Fibroblast of lung (primary cell): ENCODE measurements at places on chromosomes 2 and 18.

GRCh38 chr2:22382479-22383169 is 1002.4 kb upstream of the KLHL29 start:
- no peak for DNase-seq

DNA sequence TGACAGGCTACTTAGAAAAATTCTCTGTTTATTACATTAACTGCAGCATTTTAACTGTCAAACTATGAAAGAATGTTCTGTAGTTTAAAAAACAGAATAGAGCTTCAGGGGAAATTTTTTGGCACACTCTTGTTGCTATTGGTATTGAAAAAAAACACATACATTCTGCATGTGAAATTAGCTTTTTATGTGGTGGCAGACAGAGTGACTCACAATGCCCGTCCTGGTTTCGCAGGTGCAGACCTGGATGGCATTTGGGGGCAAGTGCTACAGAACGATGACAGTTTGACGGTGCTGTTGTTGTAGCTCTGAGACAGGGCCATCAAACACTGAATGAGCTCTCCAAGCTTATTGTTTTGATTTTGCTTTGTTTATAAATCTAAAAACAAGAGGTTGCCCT is 105.0 kb upstream of the MAP3K20 start:
- DNase-seq = no peak

- DNase-seq = no peak
These were observed 66.6 kb downstream of the CNTNAP5 start for GRCh38 chr2:124091721-124092120.

- no peak for DNase-seq
These were observed 108.8 kb downstream of the ACKR3 start for GRCh38 chr2:236678307-236678975.

DNA sequence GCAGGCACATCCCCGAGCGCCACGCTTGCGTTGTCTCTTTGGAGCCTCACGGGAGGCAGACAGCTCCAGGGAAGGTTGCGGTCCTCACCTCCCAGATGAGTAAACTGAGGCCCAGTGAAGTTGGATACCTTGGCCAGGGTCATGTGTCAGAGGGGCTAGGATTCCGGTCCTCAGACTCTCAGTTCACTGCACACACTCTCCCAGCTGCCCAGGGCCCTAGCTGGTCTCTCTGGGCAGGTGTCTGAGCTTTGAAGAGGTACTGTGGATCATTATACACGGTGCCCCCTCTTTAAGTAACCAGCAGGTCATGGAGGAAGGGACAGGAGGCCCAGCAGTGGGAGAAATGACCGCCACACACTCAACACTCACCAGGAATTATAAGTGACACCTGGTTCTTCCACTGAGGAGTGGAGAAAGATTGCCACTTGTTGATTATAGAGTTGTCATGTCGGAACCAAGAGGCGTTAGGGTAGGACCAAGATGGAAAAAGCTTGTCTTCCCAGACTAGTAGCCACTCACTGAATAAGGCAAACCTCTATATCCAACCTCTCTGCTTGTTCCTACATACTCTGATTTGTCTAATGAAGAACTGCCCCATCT is 588 bp downstream of the TMEM214 start:
- DNase-seq = no peak

- DNase-seq = no peak
These were observed 102.7 kb downstream of the MAP2 start for GRCh38 chr2:209526561-209526960.

GRCh38 chr2:241334813-241335212 is 19.1 kb downstream of the SEPTIN2 start:
- no peak for DNase-seq

GRCh38 chr2:238169048-238169707 is 10.4 kb downstream of the ERFE start:
- DNase-seq = peak; percentile 98

DNA sequence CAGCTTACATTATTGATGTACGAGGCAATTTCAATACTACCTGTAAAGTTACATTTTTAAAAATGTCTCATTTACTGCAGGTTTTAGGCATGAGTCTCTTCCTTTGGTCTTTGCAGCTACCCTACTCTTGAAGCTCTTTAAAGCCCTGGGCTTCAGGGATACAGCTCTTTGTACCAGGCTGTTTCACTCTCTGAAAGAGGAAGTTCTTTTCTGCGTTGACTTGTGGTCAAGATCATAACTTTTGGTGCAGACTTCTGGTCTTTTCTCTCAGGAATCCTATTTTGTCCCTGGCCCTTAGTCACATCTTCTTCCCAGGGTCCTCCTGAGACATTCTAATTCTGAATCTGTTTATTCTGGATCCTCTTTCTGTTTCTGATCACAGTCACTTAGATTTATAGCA is 16.6 kb upstream of the HRH4 start:
- no peak for DNase-seq

- DNase-seq = no peak
These were observed 102.6 kb upstream of the DAPL1 start for GRCh38 chr2:158692372-158693103.

GRCh38 chr2:181231151-181231550 is 226.0 kb upstream of the ITGA4 start:
- no peak for DNase-seq

GRCh38 chr2:32922501-32922900 is 24.3 kb upstream of the LTBP1 start:
- DNase-seq = no peak

DNA sequence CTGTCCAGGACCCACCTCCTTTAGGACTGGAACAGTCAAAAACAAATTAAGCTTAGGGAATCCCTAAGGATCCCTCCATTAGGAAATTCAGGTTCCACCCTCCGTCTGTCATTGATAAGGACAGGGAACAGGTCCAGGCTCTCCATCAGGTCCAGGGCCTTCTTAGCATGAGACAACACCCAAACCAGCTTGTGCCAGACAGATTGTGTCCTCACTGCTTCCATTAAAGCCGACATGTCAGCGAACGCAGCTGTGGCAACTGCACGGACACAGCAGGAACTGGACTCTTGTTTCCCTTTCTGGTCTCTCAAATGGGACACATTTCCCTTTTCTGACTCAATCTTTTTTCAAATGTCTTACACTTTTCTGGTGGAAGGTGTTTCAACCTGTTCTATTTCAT is 81.4 kb downstream of the BCL11A start:
- DNase-seq = no peak

GRCh38 chr2:229869226-229869625 is 52.6 kb downstream of the TRIP12 start:
- DNase-seq = no peak

GRCh38 chr18:2897448-2898185 is 50.8 kb downstream of the EMILIN2 start:
- DNase-seq = no peak

GRCh38 chr18:59454909-59455727 is 96.1 kb upstream of the LMAN1 start:
- no peak for DNase-seq

DNA sequence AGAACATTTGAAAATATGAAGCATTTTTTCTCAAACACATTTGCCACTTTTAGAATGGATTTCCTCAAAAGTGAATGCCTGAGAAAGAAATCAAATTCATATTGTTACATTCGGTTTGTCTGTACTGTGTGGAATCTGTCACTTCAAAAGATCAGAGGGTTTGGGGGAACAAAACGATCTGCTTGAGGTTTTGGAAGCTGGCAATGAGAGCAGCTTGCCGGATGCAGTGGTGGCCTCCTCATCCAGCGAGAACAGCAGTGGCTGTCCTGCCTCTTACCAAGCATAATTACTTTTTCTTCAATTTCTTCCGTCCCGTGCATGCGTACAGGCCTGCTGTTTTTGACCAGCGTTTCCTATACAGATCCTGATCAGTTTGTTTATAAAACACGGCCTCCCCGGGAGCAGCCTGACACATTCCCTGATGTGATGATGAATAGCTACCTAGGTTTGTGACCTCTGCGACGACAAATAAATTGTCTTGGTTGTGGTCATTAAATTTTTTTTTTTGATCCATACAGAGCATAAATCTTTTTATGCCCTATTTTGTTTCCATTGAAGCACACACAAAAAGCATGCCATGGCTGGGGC is 45.2 kb downstream of the ITGA6 start:
- DNase-seq = no peak

DNA sequence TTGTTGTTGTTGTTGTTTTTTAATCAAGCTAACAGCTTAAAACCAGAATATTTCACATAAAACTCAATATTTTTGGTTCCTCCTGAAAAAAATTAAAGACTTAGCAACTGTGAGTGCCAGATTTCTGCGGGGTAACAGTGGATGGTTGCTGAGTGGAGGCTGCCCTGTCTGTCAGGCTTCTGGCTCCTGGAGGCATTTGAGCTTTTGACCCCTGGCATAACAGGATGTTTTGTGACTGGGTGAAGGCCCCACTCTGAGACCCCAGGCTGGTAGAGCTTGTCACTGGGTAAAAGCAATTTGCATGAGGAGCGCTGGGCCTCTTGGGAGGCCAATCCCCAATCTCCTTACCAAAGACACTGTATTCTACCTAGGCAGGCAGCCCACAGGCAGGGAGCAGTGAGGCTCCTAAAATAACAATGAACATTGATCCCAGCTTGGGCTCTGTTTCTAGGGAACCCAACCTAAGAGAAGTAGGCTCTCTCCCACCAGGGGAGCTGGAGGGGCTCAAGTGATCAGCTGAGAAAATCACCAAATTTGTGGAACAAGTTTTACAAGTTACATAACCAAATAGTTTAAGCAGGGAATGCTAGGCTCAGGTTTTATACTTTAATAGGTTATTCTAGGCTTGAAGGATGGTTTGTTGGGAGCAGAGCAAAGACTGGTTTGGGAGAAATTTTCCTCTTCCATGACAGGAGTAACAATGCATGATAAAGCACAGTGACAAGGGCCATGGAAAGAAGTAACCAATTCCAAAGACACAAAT is 5.9 kb upstream of the SPRED2 start:
- DNase-seq = no peak

DNA sequence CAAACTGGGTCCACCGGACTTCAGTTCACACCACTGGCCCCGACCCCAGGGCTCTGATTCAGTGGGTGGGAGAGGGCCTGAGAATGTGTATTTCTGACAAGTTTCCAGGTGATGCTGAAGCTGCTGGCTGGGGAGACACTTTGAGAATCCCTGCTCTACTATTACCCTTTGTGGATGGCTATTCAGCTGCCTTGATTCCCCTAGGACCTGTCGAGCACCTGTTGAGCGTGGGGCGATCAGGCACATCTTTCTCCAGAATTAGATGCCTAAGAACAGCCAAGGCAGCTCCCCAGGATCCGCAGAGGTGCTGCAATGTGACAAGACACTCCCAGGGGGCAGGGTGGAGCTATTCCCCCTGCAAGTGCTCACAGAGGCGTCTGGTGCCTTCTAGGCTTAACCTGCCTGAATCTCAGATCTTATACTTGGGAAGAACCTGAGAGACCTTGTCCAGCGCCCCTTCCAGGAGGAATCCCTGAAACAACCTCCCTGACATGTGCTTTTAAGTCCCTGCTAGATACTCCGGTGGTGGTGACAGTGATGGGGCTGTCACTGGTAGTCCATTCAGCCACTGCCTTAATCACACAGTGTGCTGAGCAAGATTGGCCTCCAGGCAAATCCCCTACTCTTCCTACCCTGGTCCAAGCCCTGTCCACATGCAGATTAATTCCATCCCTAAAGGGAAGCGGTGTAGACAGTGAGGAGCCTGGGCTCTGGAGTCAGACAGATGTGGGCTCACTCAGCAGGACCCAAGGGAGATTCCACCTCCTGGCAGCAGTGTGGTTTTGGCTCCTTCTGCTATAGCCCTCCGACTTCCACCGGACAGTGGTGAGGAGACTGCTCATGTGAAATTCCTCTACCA is 43.4 kb upstream of the OTOF start:
- no peak for DNase-seq

- DNase-seq = no peak
These were observed 241.3 kb downstream of the MREG start for GRCh38 chr2:215772003-215772402.

GRCh38 chr2:200602584-200602983 is 16.8 kb downstream of the AOX1 start:
- DNase-seq = no peak

DNA sequence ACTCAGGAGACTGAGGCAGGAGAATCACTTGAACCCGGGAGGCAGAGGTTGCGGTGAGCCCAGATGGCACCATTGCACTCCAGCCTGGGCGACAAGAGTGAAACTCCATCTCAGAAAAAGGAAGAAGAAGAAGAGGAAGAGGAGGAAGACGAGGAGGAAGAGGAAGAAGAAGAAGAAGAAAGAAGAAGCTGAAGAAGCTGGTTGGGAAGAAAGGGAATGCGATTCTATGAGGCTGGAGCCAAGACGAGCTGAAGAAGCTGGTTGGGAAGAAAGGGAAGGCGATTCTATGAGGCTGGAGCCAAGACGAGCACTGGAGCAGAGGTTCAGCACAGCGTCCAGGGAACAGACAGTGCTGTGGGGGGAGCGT is 30.3 kb upstream of the TAF1B start:
- no peak for DNase-seq

GRCh38 chr2:85810371-85811179 is 56.8 kb downstream of the ATOH8 start:
- no peak for DNase-seq

GRCh38 chr2:121599963-121600651 is 49.2 kb downstream of the CLASP1 start:
- no peak for DNase-seq

- peak; percentile 88 for DNase-seq
These were observed 43.4 kb upstream of the TNFRSF11A start for GRCh38 chr18:62281684-62282083.
